ENCODE measurements at places on chromosomes 3 and 15.

DNA sequence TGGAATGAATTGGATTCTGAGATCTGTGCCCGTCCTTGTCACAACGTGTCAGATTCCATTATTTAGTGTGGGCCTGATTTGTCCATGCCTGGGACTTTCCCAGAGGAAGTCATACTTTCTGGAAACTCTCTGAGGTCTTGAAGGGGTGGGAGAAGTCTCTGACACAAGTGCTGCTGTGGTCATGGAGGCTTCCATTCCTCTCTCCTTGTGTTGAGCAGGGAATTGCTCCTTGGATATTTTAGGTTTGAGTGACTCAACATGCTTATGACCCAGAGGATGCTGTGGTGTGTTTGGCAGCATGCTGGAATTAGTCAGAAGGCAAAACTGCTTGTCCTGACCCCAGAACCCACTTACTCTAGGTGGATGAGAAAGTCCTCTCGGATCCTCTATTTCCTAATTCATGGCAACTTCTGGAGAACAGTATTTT, 132.1 kb downstream of the LPP start:
- DNase-seq = no peak

- DNase-seq = no peak
Observed at GRCh38 chr15:92395098-92395635, 1.5 kb downstream of the ST8SIA2 start.

DNA sequence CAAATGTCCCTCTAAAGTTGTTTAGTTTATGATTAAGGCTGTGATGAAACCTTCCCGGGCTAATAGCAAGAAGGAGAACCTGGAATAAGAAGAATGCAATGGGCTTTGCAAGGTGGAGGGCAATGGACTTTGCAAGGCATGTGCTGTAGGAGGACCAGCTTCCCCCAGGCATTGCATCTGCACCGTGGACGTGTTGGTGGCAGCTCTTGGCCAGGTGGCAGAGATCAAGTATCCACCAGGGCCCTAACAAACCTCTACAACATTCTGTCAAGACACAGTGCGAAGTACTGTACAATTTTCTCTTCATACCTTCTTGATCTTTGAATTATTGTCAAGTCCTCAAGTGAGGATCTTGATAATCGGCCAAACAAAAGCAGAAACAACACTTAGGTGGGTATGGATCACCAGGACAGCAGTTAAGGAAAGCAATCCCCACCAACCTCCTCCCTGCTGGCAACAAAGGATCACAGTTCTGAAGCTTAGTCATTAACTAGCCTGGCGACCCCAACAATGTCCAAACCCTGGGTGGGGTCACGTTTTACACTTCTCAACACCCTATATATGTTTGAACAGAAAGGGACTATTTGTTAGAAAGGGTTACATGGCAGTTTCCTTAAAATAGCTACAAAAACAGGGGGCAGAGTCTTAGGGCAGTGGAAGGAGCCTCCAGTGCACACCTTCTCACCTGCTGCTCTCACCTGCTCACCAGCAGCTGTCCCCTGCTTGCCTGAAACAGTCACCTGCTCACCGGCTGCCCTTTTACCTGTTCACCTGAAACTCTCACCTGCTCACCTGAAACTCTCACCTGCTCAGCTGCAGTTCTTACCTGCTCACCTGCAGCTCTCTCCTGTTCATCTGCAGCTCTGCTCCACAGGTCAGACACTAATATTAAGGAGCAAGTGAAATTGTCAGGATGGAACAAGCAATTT, 137.9 kb upstream of the LIPC start:
- DNase-seq = no peak

DNA sequence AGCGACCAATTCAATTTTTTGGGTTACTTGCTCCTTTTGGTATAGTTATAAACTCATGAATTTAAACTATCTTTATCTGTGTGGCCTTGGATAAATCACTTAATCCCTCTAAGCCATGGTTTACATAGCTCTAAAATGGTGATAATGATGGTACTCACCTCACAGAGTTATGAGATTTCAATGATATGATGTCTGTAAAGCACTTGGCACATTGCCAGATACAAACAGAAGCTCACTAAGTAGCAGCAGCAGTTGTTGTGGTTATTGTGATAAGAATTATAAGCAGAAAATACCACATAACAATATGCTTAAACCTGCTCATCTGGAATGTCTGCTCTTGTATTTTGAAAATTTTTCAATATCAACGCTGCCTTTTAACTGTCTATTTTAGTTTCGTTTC, 185.1 kb upstream of the SNTN start:
- DNase-seq = no peak

DNA sequence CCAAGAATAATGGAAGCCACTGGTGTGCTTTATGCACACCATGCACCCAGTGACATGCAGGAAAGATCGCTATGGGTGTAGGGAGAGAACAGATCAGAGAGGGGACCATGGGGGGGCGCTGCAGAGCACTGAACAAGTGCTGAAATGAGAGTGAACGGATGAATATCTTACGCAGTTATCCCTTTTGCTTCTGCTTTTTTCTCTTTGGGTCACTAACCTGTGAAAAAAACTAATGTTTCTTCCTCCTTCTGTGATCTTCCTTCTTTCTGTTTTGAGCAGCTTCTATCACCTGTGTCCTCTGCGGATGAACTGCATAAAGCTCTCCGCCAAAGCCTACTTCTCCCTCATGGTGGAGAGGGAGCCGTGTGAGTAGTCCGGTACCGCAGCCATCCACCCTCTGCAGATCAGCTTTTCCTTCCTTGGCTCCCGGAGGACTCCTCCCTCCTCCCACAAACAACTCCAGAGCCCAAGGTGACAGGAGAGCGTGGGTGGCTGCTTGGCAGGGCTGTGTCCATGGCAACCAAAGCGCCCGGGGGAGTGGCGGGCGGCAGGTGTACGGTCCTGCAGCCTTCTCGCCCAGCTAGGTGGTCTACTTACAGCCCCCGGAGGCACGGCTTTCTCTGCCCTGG, 106.2 kb downstream of the DGKG start:
- no peak for DNase-seq

GRCh38 chr3:113286524-113286923, 75.2 kb downstream of the BOC start:
- no peak for DNase-seq

GRCh38 chr3:124383846-124384466, 346.3 kb upstream of the UMPS start:
- no peak for DNase-seq

DNA sequence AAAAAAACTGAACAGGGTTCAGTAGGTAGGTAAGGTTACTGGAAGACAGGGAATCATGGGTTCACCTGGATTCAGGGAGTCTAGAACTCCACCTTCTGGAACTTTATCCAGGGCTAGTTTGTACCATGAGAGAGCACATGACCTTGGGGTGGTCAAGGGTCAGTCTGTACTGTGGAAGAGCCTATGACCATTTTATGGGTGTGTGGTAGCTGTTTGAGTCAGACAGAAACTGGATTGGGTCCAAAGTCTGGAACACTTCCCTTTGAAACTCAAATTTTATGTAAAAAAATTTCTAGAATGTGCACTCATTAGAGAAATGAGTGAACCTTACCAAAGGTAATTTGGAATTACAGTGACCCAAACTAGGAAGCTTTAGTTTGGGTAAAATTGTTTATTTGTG, 486.0 kb upstream of the AGTR1 start:
- no peak for DNase-seq

DNA sequence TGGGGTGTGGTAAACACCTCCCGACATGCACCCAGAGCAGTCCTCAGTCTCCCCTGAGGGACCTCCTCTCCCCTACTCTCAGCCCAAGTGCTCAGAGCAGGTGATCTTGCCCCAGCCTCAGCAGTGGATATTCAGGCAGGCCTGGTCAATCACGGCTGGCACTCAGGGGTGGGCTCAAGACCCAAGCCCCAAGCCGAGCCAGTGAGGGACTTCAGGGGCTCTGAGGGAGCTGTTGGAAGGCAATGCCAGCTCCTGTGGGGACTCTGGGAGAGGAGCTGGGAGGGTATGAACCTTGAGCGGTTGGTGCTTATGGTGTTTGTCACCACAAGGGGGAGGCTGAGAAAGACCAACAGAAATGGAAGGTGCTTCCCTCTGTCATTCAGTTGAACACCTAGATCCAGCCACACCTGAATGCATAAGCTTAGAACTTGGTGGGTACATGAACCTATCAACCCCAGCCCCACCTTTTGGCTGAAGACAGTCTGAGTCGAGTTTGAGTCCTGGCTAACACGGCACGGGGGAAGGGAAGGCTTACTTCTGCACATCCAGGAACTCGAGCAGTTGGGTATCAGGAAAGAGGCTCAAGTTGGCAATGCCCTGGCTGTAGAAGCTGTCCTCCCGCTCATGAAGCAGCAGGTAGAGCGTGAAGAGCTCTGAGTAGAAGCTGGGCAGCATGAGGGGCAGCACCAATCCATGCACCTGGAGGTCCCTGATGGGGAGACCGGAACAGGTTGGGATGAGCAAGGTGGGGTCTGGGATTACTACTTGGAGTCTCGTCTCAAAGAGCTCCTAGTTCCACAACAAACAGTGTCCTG, 19.2 kb downstream of the ALS2CL start:
- DNase-seq = no peak

DNA sequence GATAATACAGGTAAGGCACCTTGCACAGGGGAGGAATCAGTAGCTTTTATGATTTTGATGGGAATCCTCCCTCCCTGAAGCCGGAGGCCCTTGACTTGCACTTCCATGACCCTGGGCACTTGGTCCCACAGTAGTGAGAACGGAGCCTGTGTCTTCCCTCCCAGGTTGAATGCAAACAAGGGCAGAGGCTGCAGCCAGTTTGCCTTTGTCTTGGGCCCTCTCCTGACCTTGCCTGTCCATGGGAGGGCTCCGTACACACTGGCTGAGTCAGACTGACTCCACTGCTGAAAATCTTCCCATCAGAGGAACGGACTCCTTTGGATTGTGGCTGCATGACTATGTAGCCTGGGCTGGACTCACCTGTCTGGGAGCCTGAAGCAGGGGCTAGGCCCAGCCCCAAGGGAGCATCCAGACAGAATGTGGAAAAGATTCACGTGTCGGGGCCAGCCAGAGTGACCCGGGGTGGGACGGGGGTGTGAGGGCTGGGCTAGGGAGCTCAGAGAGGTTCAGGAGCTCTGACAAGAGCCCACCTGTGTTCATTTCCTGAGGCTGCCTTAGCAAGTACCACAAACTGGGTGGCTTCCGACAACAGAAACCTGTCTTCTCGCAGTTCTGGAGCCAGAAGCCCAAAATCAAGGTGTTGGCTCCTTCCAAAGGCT, 9.5 kb downstream of the TBC1D21 start:
- DNase-seq = no peak

GRCh38 chr15:45862034-45862433, 227.2 kb downstream of the SQOR start:
- no peak for DNase-seq

DNA sequence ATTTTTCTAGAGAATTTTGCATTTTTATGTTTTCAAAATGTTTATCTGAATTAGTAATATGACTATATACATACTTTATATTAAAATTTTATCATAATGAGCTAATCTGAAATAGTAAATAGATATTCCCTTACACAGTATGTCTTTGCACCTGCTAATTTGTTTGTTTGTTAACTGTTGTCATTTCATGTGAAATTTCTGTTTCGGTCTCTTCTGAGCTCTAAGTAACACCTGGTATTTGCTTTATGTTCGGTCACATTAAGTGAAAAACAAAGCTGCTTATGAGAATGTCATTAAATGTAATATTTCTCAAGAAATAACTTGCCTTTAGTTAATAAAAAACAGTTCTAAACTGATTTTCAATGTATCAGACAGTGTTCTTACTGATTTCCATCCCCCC, 61.1 kb downstream of the FNDC3B start:
- DNase-seq = no peak

GRCh38 chr3:58441514-58442450, 8.2 kb upstream of the PDHB start:
- DNase-seq = no peak

- no peak for DNase-seq
Observed at GRCh38 chr15:68701886-68702285, 118.8 kb downstream of the ANP32A start.

GRCh38 chr3:186823386-186823785, 17.1 kb upstream of the RFC4 start:
- DNase-seq = no peak

- DNase-seq = no peak
Observed at GRCh38 chr3:127572186-127572585, 18.3 kb downstream of the TPRA1 start.

GRCh38 chr3:69178838-69179739, 56.7 kb upstream of the LMOD3 start:
- no peak for DNase-seq

DNA sequence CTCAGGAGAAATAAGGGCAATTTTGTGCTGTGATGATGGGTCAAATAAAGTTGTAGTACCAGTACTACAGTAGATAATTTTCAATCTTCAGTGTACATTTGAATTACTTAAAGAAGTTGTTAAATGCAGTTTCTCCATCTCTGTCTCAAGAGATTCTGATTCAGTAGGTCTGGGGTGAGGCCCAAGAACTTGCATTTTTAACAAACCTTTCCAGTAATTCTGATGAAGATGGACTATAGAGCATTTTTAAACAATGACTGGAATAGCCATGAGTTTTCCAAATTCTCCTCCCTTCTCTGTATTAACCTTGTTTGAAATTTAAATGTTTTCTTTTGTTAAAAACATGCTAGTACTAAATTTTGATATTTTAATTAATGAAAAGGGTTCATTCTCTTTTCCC, 127.0 kb upstream of the CD96 start:
- DNase-seq = no peak

DNA sequence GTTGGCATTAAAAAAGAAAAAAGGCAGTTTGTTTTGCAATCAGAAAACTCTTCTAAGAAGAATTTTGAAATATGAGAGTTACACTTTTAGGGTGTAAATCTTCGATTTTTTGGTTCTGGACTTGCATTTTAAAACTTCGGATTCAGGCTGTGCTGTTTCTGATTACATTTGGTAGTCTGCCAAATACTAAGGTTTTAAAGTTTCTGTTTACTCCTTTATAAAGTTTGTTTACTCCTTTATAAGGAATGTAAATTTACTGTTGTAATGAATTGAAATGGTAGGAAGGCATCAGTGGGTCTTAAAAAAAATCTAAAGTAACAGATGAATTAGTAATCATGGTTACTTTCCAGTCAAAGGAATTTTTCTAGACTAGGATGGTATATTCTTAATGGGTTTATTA, 14.1 kb downstream of the FXR1 start:
- no peak for DNase-seq

GRCh38 chr3:124075753-124076152, 83.8 kb upstream of the ROPN1 start:
- no peak for DNase-seq

DNA sequence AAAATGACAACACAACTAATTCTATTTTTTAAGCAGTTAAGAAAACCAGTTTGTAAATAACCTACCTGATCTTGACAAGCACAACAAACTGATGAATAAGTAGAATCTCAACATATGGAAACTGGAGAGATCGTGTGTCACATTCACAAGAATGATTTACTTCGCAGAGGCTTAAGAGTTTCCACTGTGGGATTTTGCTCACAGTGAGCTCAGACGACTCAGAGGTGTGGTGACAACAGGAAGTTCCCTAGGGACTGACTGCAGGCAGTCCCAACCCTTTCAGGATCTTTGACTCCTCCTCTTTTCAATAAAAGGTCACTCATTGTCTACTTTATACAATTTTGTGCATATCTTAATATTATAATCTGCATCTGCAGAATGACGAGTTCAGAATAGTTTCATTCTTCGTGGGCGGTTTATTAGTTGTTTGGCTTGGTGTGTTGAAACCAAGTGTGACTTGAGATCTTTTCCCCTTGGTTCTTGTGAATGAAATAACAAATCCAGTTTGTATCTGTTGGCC, at the start of gene LIPH:
Gene LIPH (minus strand): TSS at position 231 of the 520 bp plus-strand sequence. CDS start 117 bp downstream, at position 114.
- peak; percentile 32 for DNase-seq

All from breast epithelium (tissue), 4 donors.